ENCODE measurements at places on chromosomes 4 and X.

DNA sequence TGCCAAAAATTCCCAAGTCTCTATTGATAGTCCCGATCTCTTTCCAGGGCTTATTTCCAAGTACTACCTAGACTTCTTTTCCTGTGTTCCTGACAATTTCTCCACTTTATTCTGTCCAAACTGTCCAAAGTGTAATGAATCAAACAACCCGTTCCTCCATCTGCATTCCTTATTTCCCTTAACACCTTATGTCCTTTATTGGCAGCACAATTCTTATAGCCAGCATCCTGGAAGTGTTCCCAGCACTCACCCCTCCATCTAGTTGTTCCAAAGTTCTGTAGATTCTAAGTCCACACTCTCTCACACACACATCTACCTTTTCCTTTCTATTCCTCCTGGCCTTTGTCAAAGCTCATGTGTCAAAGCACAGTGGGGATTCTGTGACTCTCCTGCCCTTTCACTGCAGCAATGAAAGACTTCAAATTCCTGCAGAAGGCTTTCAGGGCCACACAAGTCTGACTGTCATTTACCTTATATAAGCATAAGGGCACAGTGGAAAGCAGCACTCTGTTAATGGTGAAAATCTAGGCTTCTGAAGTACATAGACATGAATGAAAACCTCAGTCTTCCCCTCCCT, 22.1 kb downstream of the LIMCH1 start:
- DNase-seq = no peak

GRCh38 chr4:108029731-108030130, 40.0 kb downstream of the HADH start:
- DNase-seq = no peak

DNA sequence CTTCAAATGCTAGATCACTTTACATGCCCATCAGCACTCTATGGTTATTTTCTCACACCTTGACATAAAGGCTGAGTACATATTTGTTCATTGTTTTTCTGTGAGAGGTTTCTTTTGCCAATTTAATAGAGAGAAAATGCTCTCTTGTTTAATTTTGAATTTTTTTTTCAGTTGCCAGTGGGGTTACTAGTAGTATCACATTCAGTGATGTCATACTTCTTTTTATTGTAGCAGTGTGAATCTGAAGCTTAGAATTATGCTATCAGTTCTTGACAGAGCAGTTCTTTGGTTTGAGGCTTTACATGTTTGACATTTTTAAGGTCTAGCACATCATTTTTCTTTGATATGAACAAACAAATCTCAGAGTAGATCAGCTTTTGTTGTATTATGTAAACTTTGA, 185.4 kb downstream of the NWD2 start:
- DNase-seq = no peak

GRCh38 chr4:95086551-95086950, 328.8 kb downstream of the BMPR1B start:
- no peak for DNase-seq
